Hematopoietic multipotent progenitor cell treated with erythropoietin and hydrocortisone succinate and interleukin-3 and kit ligand, for 6 days (in vitro differentiated cells): ENCODE measurements at places on chromosomes 4 and X.

DNA sequence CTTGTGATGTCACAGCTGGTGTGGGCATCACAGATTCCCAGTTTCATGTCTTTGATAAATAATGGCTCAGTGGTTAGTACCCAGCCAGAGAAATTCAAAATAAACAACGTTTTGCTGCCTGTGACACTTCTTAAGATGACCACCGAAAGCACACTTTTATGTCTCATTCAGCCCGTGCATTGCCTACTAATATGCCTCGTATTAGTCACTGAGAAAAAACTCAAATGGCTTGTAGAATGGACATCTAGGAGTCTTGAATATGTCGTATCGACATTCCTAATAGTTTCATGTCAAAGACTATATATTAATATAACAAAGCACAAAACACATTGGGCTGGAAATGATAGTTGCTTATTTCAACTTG lies 103.9 kb upstream of the FAT1 start:
- DNase-seq: no peak

- DNase-seq: no peak
Measured at GRCh38 chr4:85779165-85779564, 304.2 kb downstream of the ARHGAP24 start.

- DNase-seq: no peak
Measured at GRCh38 chr4:104905546-104905945, 241.1 kb upstream of the TET2 start.

- no peak for DNase-seq
Measured at GRCh38 chr4:53580274-53580673, 11.0 kb downstream of the LNX1 start.

DNA sequence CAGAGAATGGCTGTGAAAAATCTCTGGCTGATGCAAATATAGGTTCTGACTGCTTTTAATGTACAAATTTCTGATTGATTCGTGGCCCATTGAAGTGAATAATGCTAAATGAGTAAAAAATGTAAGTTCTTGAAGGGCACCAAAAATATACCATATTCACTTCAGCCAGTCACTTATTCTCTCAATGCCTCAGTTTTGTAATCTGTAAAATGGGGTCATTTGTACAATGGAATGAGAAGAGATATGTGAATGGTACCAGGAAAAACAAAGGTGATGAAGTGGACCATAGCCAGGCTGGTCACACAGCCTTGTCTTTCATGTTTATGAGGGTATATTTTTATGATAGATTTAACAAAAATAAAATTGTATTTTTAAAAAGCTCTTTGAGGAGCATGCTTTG lies 441.2 kb upstream of the NR3C2 start:
- no peak for DNase-seq

- DNase-seq: no peak
Measured at GRCh38 chrX:153387345-153387744, 13.8 kb downstream of the PNMA6E start.

DNA sequence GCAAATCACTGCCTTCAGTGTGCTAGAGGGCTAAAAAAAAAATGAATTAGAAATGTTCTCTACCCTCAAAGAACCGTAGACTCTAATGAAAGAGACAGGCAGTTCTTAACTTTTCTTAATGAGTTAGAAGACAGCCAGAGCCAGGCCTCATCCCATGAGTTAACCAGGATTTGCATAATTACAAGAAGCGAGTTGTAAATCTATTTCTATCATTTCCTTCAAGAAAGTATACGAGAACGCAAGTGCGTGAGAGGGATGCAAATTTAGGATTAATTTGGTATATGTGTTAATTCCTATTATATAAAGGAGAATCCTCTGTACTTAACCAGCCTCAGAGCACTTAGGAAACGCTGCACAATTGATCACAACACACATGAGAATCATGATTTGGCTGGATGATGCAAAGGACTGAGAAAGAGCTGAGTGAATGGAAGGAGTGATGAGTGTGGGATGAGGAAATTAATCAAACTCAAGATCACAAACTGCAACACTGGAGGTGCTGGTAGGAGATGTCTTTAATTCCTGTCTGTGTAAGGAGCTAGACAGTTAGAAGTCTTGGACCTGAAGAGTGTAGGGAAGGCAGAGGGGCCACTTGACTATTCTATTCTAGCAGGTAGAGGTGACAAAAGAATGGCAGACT lies 157.2 kb downstream of the ATP10D start:
- DNase-seq: no peak

DNA sequence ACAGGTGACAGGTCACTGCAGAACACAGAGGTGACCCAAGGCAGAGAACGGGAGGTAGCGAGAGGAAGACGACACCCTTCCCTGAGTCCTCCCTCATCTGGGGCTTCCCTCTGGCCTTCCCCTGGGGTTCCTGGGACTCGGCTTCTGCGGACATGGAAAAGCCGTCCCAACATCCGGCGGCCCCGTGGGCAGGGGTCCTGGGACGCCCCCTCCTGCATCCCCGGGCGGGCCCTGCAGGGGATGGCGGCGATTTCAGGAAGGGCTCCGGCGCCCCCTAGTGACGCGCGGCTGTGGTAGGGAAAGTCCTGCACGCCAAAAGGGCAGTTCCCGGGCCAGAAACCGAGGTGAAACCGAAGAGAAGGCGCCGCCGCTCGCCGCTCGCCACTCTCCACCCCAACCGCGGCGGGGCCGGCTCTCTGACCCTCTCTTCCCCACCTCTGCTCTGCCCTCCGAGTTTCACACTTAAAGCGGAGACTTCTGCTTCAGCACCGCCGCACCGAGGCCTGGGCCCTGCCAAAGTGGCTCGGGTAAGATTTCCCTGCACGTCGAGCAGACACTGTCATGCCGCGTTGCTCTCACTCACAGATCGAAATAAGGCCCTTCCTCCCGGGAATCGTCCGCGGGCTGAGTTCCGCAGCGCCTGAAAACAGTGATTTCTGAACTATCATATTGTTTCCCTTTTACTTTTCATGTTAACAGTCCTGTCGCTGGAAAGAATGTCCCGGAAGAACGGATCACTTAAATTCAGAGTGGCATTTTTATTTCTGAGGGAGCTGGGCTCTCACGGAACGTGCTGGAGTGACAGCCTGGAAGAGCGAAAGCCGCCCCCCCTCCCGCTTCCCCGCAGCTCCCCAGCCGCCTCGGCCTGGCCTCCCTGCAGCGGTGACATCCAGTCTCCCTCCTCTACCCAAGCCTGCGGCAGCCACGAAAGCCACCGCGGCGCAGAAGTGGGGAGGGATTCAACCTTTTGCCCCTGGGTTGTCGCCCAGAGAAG lies 110.6 kb downstream of the DCTD start:
- DNase-seq: peak; percentile 85

- DNase-seq: no peak
Measured at GRCh38 chr4:130044788-130045531, 949.0 kb downstream of the C4orf33 start.

DNA sequence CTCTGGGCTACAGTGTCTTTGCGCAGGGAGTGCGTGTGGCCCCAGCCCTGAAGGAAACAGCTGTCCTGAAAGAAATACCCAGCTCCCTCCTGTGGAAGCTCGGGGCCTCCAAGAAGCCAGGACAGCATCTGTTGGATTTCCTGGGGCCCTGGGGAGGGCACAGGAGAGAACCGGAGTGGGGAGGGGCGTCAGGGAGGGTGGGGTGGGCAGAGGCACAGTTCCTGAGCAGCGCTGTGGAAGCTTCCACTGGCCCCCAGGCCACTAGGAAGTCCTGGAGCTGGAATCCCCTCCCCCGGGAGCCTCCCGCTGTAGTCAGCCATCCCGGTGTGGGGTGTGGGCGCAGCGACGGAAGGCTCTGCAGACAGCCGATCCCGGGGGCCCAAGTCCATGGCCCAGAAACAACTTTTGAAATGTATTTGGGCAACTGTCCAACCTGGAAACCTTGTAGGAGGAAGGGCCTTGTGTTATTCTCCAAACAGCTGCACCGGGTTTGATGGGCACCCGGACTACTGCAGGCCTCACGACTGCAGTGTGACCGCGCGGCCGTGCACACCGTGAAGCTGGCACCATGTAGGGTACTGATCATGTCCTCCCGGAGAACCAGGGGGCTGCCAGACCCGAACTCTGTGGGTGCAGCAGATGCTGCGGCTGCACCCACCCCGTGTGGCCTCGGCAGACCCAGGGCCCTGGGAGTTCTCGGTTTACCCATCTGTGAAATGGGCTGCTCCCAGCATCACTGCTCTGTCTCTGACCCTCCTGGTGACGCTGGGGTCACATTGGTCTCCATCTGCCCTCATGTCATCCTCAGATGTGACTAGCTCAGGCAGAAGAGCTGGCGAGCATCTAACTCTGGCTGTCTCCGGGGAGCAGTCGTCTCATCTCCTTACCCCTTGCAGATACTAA lies 68.5 kb upstream of the HMX1 start:
- DNase-seq: no peak

DNA sequence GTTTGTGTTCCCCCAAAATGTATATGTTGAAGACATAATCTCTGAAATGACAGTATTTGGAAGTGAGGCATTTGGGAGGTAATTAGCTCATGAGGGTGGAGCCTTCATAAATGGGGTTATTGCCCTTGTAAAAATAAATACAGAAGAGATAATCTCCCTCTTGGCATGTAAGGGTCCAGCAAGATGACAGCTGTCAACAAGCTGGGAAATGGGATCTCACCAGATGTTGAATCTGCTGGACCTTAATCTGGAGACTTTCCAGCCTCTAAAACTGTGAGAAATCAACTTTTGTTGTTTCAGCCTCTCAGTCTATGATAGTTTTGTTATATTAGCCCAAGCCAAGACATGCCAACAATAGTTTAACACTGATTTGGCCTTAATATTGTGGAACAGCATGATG lies 438.2 kb upstream of the PCDH7 start:
- DNase-seq: no peak

GRCh38 chr4:5662555-5662954 lies 45.8 kb downstream of the EVC2 start:
- no peak for DNase-seq

- DNase-seq: no peak
Measured at GRCh38 chr4:183816882-183817509, 88.1 kb upstream of the STOX2 start.

DNA sequence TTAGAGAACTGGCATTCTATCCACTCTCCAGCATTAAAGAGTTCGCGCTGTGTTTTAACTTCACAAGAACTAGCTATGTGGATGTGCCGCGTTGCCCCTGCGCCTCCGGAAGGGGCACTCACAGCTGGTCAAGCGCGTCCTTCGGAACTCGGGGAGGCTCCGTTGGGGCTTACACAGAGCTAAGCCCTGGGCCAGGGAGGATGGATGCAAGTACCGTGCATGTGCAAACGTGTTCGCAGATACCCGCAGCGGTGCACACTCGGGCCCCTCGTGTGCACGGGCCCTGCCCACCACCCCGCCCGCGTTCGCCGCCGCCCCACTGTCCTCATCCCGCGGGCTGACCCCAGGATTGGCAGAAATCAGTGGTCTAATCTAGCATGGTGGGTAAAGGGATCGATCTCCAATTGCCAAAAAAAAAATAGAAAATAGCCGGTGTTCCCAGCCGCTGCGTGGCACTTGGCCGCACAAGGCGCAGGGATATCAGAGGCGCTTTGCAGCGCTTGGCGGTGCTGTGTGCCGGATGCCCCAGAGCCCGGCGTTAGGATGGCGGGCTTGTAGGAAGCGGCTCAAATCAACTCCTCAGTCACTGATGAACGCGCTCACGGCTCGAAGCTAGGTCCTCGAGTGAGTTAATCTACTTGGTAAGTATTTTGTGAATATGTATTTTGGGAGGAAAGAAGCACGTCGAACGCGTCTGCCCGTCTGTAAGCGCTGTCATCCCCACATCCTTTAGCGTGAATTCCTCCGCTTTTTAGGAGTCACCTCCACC lies 989 bp upstream of the PCDH10 start:
- DNase-seq: no peak
